Fibroblast of skin of right quadriceps (primary cell): ENCODE measurements at places on chromosomes 12 and 14.

DNA sequence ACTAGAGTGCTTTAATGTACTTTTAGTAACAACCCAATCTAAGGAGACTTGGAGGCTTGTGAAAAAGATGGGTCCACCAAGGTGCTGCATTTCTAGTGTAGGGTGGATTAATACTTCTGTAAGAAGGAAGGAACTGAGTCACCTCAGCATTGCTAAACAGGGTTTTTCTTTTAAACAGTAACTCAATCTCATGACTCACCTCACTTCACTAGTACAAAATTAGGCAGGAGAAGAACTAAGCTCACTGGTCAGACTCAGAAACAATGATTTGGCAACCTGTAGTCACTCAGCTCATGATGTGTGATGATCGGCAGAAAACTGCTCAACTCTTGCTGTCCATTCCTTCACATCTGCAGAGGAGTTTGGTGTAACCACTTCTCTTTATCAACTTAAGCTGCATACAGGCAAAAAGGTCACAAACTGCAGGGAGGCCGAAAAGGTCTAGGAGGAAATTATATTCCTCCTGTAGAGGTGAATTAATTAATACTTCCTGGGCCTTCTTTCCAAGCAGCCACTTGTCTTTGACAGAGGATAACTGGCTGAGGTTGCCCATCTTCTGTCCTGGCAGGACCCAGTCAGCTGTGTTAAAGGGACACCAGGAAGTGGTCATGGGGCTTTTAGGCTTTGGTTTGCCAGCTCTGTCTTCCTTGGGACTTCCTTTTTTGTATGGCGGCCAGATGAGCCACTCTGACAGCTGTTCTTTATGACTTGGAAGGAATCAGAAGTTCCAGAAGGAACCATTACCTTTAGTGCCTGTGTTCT, 466.9 kb downstream of the FUT8 start:
- DNase-seq: peak; percentile 49

DNA sequence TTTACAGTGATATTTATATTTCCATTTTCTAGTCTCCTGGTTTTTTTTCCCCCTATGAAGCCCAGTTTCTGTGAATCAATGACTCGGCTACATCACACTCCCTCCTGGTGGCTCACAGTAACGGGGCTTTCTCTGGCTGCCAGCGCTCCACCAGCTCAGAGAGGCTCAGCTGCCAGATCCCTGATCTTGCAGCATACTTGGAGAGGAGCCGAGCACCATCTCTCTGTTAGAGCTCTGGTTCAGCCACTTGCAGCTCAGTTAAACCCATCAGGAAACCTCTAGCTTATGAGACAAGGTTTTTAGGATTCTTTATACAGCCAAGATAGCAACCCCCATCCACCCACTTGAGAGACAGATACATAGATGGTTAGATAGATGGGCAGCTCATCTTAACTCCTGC, 74.6 kb downstream of the CIT start:
- peak; percentile 66 for DNase-seq

DNA sequence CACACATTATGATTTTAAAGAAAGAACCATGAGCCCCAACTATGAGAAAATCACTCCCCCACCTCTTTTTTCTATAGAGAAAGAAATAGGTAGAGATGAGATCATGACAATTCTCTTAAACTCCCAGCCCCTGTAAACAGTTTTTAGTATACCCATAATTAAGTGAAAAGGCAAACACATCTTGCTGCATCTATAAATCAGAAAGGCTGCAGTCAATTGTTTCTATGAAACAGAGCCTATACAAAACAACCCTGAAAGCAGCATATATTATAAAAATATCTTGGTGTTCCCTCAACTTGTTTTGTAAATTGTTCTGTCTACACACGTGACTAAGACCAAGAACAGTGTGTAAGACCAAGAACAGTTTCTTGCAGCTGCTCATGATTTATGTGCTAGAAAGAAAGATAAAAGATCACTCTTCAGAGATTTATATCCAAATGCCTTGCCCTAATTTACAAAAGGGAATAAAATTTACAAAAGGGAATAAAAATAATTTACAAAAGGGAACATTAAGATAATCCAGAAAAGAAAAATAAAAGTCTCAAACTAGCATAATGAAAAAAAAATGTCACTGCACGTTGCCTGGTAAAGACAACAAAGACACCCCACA, 4.8 kb downstream of the KITLG start:
- DNase-seq: no peak

DNA sequence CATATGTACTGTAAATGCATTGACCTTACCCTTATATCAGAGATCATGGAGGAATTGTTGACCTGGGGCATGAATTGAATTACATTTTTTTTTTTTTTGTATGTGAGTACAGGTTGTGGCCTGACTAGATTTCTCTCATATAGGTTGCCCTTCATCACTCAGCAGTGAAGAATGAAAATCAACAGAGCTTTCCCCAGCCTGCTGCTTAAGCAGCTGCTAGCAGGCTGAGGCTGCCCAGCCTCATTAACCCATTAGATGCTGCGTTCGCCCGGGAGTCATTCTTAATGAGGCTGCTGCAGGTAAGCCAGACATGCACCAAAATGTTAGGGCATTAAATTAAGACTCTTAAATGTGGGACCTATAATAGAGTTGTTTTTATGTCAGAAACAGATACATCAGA, 236.0 kb downstream of the ETNK1 start:
- DNase-seq: no peak

GRCh38 chr12:83322809-83323208, 636.1 kb downstream of the TMTC2 start:
- DNase-seq: peak; percentile 29

GRCh38 chr12:80316222-80316621, 127.8 kb upstream of the PTPRQ start:
- DNase-seq: no peak

DNA sequence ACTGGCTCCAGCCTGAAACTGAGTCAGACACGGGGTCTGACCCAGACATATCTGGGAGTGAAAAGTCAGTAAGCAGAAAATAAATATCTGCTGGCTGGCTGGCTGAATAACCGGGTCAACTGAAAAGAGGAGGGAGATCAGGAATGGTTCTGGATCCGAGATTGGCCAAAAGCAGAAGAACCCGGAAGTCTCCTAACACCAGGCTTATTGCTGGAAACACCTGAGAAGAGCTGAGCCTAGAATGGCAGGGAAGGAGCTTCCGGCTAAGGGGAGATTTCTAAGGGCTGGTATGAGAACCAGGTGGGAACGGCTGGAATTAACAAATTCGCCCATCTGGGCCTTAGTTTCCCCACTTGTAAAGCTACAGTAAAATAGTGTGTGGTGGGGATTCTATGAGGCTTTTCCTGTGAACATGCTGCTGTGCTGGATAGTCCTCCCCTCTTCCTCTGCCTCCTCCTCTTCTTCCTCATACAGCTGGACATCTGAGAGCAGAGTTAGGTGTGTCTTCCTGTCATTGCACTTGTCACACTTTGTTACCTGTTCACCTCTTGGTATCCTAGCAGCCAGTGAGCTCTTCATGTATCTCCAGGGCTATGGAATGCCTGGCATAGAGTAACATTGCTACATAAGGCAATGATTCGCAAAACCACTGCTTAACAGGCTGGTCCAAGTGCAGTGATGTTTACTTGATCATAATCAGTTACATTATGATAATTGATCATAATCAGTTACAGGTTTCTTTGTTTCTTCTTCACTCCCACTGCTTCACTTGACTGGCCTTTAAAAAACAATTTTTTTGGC, 2.0 kb upstream of the SHMT2 start:
- no peak for DNase-seq

DNA sequence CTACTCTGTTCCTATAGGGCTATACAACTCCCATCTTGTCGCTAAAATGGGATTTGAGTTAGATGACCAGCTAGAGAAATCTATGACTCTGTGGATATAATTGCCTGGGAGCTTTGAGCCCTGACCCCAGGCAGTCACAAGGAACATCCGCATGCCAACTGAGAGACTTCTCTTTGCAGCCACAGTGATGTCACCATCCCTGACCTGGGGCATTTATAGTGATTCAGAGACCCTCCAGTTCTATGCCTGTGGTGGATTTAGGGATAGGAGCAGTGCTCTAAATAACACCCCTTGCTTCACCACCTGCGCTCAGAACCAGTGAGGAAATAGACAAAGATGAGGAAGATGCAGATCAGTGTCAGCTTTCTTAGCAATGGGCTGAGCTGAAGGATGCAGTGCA, 86.2 kb downstream of the RIN3 start:
- DNase-seq: no peak

GRCh38 chr12:96242597-96242996, 48.4 kb downstream of the ELK3 start:
- DNase-seq: no peak

- no peak for DNase-seq
Observed at GRCh38 chr12:18946106-18946505, 183.4 kb upstream of the PLEKHA5 start.

DNA sequence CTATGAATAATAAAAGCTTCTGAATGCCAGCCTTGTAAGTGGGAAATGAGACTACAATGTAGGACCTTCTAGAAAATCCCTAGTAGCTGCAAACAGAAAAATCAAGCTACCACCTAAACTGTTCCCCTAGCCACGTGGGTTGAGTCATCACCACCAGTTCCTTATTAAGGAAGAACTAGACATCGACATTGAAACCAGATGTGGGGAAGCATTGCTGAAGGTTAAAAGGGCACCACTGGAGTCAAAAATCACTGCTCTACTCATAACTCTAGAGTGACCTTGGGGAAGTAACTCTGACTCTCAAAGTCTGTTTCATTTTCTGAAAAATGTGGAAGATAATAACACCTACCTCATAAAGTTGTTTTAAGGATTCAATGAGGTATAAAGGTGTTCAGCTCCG, 9.4 kb upstream of the CNIH1 start:
- peak; percentile 81 for DNase-seq

- peak; percentile 76 for DNase-seq
Observed at GRCh38 chr12:19198272-19198671, 68.7 kb downstream of the PLEKHA5 start.

- DNase-seq: no peak
Observed at GRCh38 chr12:104339663-104340062, 36.1 kb downstream of the EID3 start.

DNA sequence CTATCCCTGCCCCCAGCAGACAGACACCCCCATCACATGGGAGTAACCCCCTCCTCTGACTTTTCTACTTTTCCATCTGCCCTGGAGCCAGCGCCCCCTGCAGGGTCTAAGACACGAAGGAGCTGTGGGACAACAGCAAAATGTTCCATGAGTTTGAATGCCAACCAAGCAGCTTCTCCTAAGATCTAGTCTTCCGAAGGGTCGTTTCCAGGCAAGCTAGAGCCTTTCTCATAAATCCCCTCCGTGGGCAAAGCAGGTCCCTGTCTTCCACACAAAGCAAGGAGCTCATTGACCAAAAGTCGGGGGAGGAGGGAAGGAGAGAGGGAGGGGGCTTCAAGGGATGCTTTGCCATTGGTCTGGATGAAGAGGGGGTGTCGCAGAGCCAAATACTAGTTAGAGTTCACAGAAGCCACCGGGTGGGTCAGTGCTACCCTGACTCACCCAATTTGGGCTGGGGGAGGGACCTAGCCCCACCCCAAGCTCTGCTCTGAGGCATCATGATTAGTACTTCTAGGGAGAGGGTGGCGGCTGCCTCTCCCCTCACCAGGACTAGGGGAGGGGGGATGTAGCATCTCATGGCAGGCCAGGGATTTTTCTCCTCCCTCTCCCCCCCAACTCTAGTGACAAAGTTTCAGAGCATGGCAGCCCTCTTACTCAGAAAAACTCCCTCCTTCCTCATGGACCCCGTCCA, 1.6 kb downstream of the MSI1 start:
- no peak for DNase-seq

GRCh38 chr12:132537049-132537448, 47.1 kb downstream of the FBRSL1 start:
- DNase-seq: no peak

DNA sequence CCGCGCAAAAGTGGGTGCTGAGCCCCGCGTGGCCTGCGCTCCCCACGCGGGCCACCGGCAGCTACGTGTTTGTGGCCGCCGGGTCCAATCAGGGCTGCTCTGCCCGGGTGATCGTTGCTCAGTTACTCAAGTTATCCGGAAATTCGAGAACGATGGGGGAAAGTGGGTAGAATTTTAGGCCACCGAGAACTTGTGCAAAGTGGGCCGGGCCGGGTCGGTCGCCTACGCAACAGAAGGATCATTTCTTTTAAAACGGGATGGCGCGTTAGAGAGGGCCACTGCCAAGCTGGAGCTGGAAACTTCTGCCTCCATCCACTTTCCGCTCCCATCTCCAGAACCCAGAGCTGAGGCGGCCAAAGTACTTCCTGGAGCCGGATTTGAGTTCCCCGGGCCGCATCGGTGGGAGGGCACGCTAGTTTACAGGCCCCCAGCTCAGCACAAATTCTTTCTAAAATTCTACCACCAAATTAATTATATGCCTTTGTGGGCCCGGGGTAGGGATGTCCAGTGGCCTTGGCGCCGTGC, 3.5 kb downstream of the RFX4 start:
- no peak for DNase-seq

DNA sequence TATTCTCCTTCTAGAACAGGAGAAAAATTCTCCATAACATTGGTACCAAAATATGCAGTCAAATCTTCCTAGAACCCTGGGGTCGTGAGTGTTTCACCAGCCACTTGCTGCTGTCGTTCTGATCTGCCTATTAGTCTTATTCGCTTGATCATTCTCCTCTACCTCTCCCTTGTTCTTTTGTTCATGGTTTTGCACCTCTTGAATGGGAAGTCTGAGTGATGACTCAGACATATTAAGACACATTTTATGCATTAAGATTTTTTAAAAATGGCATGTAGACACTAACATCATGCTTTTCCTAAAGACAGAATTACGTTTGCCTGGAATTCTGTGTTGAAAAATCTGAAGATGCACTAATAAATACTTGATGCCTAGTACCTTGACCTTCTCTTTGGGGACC, 159.2 kb upstream of the LRIG3 start:
- DNase-seq: no peak

GRCh38 chr12:43180242-43180641, 371.8 kb downstream of the ADAMTS20 start:
- no peak for DNase-seq

DNA sequence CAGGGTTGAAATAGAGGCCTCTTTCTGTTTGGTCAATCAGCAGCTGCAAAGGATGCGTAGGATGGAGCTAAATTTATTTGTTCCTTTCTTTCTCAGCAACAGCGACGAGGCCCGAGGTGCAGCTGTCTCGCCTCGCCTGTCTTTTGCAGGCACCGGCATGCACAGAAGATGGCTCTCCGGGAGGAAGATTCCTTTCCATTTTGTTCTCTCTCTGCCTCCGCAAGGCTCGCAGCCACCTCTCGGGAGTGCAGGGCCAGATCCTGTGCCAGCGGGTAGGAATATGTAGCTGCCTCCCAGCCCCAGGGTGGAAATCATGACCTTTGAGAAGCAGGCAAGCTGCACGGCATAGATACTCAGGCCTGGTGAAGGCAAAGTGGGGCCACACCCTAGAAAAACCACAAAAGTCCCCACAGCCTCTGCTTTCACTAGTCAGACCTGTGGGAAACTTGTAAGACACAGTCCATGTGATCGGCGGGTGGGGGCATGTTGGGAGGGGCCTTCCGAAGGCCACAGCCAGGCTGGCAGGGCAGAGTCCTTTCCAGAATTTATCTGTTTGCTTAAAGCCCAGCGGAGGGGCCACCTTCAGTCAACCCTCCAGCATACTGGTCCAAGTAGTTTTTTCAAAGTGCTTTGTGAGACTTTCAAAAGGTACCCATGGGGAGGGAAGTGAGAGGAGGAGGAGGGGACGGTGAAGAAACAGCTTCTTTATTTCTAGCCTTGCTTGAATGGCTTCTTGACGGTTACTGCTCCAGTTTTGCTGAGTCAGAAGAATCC, at the start of gene MAP1LC3B2:
TSS of gene MAP1LC3B2 (plus strand) at position 220 of the 774 bp plus-strand sequence. CDS start 16,562 bp downstream, outside the sequence.
- DNase-seq: peak; percentile 72
